ENCODE measurements at places on chromosomes 5 and 9. TPM values are rescaled to one million over a fixed set of nuclear protein-coding genes. Genes with fewer than 3 reads are reported as not detected.

GRCh38 chr5:53814819-53815218 is 254.4 kb downstream of the NDUFS4 start:
- no peak for DNase-seq

DNA sequence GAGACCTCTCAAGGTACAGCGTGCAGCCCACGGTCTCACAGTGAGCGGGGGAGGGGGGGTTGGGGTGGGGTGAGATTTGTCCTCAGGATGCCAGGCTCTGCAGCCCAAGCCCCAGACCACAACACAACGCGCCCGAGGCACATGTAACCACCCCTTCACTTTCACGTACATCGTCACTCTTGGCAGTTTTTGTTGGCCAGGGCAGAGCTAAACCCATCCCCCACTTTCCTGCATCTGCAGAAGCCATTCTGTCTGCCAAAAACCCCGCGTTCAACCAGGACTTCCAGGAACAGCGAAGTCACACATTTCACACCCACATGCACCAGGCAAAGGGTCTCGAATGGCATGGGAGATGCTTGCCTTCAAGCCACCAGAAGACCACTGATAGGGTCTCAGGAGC is 9.4 kb upstream of the SMIM23 start:
- no peak for DNase-seq

GRCh38 chr5:3344671-3345070 is 251.0 kb upstream of the IRX1 start:
- DNase-seq: no peak

The CDC25C gene
- total RNA-seq: 19.3 TPM
